Activated T-helper 2 cell treated with anti-CD3 and anti-CD28 coated beads, Interferon-gamma antibody, Interleukin-2, Interleukin-4, amounts not matched to agents 10 μg/mL and 5 μg/mL and 100 μg/mL, durations not matched to agents 14 hours and 24 hours and 36 hours (primary cell): ENCODE measurements at places on chromosomes 11 and 22. TPM values are rescaled to one million over a fixed set of nuclear protein-coding genes. Genes with fewer than 3 reads are reported as not detected.

- H3K27me3 ChIP-seq, result peaks cover 17% of the 10 kb centered on the region
- H3K4me3 ChIP-seq, result no peak overlapping the region
- H3K4me1 ChIP-seq, result no peaks in the 10 kb centered on the region
- no peaks in the 10 kb centered on the region for H3K36me3 ChIP-seq
- no peak for DNase-seq
- no peak overlapping the region for H3K27ac ChIP-seq
Observed at GRCh38 chr11:30578406-30578805, 7.7 kb downstream of the MPPED2 start.

GRCh38 chr11:18844753-18845367, 53.3 kb upstream of the PTPN5 start:
- H3K4me1 ChIP-seq, result no peaks in the 10 kb centered on the region
- H3K36me3 ChIP-seq, result no peaks in the 10 kb centered on the region
- H3K27me3 ChIP-seq, result peaks cover 15% of the 10 kb centered on the region
- no peak for DNase-seq
- H3K27ac ChIP-seq, result no peak overlapping the region

DNA sequence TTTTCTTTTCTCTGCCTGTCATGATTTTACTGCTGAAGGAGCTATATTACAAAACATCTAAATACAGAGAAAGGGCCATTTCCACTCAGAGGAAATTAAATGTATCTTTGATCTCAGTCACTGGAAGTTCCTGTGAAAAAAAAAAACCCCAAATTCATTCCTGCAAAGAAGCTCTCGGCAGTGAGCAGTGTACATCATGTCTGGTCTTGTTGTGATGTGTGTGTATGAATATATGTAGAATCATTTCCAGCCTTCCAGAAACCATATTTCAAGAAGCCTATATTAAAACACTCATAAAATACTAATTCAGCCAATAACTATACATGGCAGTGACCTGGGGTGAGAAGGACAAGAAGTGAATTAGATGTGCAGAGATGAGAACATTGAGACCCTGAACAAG, 393.2 kb upstream of the TENM4 start:
- H3K27me3 ChIP-seq, result no peaks in the 10 kb centered on the region
- no peaks in the 10 kb centered on the region for H3K4me1 ChIP-seq
- no peak for DNase-seq
- no peak overlapping the region for H3K4me3 ChIP-seq
- no peak overlapping the region for H3K27ac ChIP-seq

- peak overlapping the region; percentile 84 for H3K4me3 ChIP-seq
- H3K27me3 ChIP-seq, result peaks cover 2% of the 10 kb centered on the region
- peak overlapping the region; percentile 94 for H3K27ac ChIP-seq
Observed at GRCh38 chr11:119205080-119205479, 1.1 kb upstream of the CBL start.

DNA sequence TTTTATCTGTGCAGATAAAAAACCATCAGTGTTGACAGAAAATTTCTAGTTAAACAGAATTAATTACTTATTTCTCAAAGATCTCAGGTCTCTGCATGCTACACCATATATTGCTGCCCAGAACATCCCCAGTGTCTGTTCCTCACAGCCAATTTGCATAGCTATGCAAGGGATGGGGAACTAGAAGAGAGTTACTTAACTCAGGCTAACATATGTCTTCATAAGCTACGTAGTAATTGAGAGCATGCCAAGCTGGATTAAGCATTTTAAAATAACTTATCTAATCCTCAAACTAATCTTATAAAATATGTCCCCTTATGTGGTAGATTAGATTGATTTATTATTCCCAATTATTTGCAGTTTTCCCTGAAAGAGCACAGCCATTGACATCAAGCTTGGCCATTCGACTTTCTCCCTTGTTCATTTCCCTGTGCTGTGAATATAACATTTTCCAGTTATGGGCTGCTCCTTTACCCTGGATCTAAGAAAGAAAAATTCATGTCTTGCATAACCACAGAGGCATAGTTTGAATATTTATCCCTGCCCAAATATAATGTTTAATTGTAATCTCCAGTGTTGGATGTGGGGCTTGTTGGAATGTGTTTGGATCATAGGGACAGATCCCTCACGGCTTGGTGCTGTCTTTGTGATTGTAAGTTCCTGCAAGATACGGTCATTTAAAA, 69.1 kb downstream of the C11orf87 start:
- H3K27me3 ChIP-seq, result no peaks in the 10 kb centered on the region
- no peaks in the 10 kb centered on the region for H3K4me1 ChIP-seq
- DNase-seq, result no peak
- H3K27ac ChIP-seq, result no peak overlapping the region
- no peak overlapping the region for H3K4me3 ChIP-seq
- H3K36me3 ChIP-seq, result no peaks in the 10 kb centered on the region

DNA sequence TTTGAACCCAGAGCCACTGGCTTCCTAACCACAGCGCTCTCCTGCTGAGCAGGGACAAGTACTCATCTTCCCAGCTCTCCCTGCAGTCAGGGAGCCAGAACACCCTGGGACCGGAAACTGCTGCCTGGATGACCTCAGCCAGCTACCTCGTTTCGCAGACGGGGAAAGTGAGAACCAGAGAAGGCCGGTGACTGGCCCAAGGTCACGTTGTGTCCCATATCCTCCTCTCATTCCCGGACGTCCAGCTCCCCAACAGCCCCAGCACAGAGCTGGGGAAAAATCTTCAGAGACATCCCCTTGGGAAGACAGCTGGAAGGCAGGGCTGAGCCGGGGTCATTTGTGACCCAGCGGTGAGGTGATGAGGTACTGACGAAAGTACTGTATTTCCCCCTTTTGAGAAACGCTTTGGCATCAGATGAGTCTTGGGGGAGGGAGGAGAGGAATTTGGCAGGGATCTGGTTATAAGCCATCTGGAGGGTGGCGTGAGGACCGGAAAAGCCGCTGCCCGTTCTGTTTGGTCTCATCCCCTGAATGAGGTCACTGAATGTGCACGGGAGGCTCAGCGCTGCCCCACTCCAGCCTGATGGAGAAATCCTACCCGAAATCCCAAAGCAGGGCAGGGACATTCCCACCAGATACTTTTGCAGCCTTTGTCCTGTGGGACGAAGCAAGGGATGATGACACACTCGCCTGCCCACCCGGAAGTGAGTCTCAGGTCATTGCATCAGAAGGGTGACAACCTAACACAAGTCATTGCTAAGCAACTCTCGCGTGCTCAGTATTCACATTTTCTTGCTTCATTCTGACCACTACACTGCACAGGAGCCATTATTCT, 41.1 kb downstream of the LIF start:
- no peak for DNase-seq
- H3K4me1 ChIP-seq, result peaks cover 16% of the 10 kb centered on the region
- peaks cover 5% of the 10 kb centered on the region for H3K36me3 ChIP-seq
- no peak overlapping the region for H3K27ac ChIP-seq

- peaks cover 3% of the 10 kb centered on the region for H3K36me3 ChIP-seq
- H3K27me3 ChIP-seq, result peaks cover 3% of the 10 kb centered on the region
- H3K4me1 ChIP-seq, result peaks cover 22% of the 10 kb centered on the region
- DNase-seq, result no peak
Observed at GRCh38 chr11:18633256-18634139, 644 bp downstream of the SPTY2D1 start.

DNA sequence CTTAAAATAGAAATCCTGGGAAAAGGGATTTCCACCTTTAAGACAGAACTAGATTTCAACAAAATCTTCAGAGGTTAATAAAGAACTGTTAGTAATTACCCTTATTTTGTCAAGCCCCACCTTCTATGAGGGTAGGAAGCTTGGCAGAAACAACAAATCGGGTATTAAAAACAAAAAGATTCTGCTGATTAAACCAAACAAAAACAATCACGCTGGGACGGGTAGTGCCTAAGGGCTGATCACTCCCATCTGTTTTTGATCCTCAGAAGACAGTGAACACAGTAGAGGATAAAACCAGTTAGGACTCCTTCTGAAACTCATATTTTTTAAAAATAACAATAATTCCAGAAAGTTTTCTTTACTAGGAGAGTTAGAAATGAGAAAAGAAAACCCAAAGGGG, 441.3 kb upstream of the API5 start:
- no peak for DNase-seq
- H3K27me3 ChIP-seq, result no peaks in the 10 kb centered on the region
- H3K36me3 ChIP-seq, result no peaks in the 10 kb centered on the region

DNA sequence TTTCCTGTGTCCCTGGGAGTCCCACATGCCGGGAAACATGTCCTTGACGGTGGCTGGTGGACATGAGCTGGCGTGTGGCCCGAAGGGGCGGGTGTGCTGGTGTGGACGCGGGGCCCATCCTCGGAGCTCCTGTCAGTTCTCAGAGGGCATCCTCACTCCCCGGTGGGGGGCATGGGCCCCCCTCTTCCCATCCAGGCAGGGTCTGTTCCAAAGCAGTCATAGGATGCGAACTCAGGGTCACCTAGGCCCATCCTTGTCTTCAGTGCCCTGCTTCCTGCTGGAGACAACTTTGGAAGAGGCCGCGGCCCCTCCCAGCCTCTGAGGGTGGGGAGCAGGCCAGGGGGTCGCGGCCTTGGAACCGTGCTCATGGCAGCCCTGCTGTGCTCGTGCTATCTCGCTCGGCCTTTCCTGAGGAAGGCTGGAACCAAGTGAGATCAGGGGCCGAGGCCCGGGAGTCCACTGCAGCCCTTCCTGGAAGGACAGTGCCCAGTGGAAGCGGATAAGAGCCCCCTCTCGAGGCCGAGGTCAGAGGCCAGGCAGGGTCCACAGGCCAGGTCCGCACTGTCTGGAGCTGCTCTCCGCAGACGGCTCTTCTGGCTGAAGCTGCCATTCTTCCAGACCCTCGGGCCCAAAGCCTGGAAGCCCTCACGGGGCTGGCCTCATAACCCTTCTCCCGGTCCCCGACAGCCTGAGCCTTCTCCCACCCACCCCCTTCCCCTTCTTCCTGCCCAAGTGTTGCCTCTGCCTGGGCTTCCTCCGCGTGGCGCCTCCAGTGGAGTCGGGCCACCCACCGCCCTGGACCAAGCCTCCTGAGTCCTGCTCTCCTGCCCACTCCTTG, 8.7 kb downstream of the GRK2 start:
- no peak for DNase-seq
- peak overlapping the region; percentile 65 for H3K4me3 ChIP-seq
- H3K27me3 ChIP-seq, result no peaks in the 10 kb centered on the region
- H3K4me1 ChIP-seq, result peaks cover 63% of the 10 kb centered on the region
- peak overlapping the region; percentile 98 for H3K27ac ChIP-seq
- peaks cover 83% of the 10 kb centered on the region for H3K36me3 ChIP-seq

DNA sequence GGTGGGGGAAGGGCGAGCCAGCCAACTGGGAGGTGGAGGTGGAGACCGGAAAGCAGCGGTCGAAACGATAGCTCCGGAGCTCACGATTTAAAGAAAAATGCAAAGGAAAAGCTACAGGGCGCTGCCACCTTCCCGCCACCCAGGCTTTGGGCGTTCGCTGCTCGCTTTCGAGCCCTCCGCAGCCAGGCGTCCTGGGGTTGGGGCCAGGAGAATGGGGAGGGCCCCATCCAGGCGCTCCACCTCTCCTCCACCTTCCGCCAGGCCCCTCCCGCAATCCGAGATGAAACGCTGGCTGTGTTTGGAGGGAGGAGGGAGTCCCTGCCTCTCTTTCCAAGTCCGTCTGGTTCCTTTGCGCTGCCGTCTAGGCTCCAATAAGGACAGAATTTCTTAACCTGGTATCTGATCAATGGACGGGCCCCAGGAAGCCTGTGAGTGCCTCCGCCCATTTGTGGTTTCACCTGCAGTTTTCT, 483 bp upstream of the ABTB2 start:
- H3K4me1 ChIP-seq, result peaks cover 36% of the 10 kb centered on the region
- peak overlapping the region; percentile 85 for H3K4me3 ChIP-seq
- H3K36me3 ChIP-seq, result peaks cover 29% of the 10 kb centered on the region
- peak overlapping the region; percentile 65 for H3K27ac ChIP-seq
- DNase-seq, result no peak

DNA sequence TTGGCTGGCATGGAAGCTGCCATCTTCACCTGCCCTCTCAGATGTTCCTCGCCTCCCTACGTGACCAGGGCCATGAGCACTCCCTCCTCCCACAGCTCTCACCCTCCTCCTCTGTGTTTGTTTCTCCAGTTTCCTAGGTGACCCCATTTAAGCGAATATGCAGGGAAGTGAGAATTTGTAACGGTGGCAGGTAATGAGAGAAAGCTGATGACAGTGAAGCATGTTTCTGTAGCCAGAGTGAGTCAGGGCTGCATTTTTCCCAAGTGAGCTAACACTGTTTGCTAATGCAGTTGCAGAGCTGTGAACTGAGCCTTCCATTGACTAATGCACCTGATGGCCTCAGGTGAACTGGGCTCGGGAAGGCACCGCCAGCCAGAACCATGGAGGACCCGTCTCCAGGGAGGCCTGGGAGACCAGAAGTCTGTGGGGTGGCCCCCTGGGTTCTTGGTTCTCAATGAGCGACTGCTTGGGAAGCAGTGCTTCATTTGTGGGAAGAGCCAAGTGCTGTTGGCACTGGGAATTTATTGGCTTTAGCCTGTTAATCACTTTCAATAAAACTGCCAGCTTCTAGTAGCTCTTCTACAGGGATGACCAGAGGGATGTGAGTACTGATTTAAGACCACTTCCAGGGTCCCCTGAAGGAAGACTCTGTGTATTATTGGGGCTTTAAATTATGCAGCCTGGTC, 64.5 kb downstream of the BARX2 start:
- peaks cover 3% of the 10 kb centered on the region for H3K36me3 ChIP-seq
- no peak for DNase-seq
- H3K4me3 ChIP-seq, result no peak overlapping the region
- peaks cover 21% of the 10 kb centered on the region for H3K4me1 ChIP-seq

GRCh38 chr11:134932761-134933160, 520.7 kb upstream of the B3GAT1 start:
- no peak overlapping the region for H3K4me3 ChIP-seq
- no peak overlapping the region for H3K27ac ChIP-seq
- no peaks in the 10 kb centered on the region for H3K36me3 ChIP-seq
- H3K4me1 ChIP-seq, result no peaks in the 10 kb centered on the region
- H3K27me3 ChIP-seq, result no peaks in the 10 kb centered on the region

DNA sequence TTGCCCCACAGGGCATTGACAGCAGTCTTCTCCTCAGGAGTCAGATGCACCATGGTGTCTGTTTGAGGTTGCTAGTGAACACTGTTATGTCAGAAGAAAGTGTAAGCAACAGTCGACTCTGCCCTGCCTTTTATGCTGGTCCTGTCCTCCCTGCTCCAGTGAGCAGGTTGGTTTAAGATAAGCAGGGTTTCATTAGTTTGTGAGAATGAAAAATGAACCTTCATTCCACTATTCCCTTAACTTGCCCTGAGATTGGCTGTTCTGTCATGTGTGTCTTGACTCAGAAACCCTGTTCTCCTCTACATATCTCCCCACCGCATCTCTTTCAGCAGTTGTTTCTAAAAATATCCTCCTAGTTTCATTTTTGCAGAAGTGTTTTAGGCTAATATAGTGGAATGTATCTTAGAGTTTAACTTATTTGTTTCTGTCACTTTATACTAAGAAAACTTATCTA, at the start of gene HBD:
Gene HBD, minus strand, starts transcription at position 103 of the 454 bp plus-strand sequence. Its CDS starts 50 bp downstream, at position 53.
- DNase-seq, result no peak
- H3K4me3 ChIP-seq, result no peak within 1 kb of the TSS
- no peaks in the 10 kb centered on the region for H3K36me3 ChIP-seq
- peaks cover 9% of the 10 kb centered on the region for H3K4me1 ChIP-seq
- H3K27ac ChIP-seq, result no peak within 1 kb of the TSS

- H3K27me3 ChIP-seq, result no peaks in the 10 kb centered on the region
- H3K4me3 ChIP-seq, result no peak overlapping the region
- DNase-seq, result no peak
- H3K36me3 ChIP-seq, result no peaks in the 10 kb centered on the region
- no peaks in the 10 kb centered on the region for H3K4me1 ChIP-seq
- no peak overlapping the region for H3K27ac ChIP-seq
Observed at GRCh38 chr11:120115272-120116000, 22.5 kb downstream of the TRIM29 start.

Gene ARHGAP8
- total RNA-seq, result 0.30 and 1.1 TPM in 2 replicates

Gene ADM
- total RNA-seq, result 2.3 and 3.5 TPM in 2 replicates

Gene MAP6
- 0.23 TPM in 1 of 2 replicates, not detected in the other for total RNA-seq

Gene ANO1
- total RNA-seq, result not detected in 2 replicates

Gene RIMBP3C
- 0.18 and 0.34 TPM in 2 replicates for total RNA-seq
